Left lung (tissue), 14 donors: ENCODE measurements at places on chromosomes 3 and 15. TPM values are rescaled to one million over a fixed set of nuclear protein-coding genes. Genes with fewer than 3 reads are reported as not detected.

- DNase-seq: no peak
These were observed 1097.2 kb downstream of the FHIT start for GRCh38 chr3:60154011-60154410.

DNA sequence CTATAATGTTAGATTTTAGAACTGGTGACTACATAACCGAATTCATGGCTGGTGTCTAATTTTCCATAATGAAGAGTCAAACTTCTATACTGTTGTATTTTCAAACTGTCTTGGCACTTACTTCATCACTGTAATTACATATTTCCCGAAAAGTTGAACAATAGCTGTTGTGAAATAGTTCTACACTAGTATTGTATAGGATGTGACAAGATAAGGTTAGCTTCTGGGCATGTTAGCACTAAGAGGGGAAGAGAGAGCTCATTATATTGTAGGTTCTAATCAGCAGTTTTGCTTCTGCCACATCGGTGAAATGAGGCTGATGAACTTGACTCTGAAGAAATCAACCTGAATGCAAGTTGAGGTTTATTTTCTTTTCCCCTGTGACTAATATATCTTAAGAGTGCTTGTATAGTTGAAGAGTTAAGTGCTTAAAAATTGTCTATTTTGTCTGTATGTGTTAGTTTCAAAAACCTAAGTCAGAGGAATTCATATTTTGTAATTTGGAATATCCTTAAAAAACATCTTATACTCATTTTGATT lies 8.9 kb downstream of the GYG1 start:
- no peak for DNase-seq

DNA sequence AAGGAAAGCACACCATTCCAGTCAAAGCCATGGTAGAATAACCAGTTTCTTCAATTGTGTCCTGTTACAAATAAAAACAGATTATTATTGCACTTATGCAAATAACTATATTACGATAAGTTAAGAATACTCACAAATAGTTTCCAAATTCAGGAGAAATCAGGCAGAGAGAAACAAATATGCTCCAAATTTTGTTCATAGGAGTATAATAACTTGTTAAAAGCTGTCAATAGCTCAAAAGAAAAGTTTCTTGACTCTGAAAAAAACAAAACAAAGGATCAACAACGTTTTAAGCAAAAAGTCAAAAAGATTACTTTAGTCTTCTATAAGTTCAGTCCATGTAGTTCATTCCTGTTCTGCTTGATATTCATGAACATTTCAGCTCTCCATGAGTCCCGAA lies 59.7 kb upstream of the BDH1 start:
- no peak for DNase-seq

DNA sequence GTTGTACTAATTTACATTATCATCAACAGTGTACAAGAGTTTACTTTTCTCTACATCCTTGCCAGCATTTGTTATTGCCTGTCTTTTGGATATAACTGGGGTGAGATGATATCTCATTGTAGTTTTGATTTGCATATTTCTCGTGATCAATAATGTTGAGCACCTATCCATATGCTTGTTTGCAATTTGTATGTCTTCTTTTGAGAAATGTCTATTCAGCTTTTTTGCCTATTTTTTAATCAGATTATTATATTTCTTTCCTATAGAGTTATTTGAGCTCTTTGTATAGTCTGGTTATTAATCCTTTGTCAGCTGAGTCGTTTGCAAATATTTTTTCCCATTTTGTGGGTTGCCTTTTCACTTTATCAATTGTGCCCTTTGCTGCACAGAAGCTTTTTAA lies 540.8 kb upstream of the SGO1 start:
- DNase-seq: no peak

GRCh38 chr3:134579141-134579665 lies 71.6 kb downstream of the KY start:
- DNase-seq: no peak

GRCh38 chr3:152292366-152292765 lies 23.6 kb downstream of the MBNL1 start:
- DNase-seq: no peak

TRPM1 gene
- polyA plus RNA-seq: 0.04 TPM

QRICH1 gene
- 78.1 TPM for polyA plus RNA-seq

DPPA2 gene
- not detected for polyA plus RNA-seq
